ENCODE measurements at places on chromosomes 2 and 18.

GRCh38 chr2:4695281-4695861, 992.0 kb downstream of the DCDC2C start:
- DNase-seq = no peak

GRCh38 chr2:80028584-80028983, 276.0 kb downstream of the LRRTM1 start:
- DNase-seq = no peak

DNA sequence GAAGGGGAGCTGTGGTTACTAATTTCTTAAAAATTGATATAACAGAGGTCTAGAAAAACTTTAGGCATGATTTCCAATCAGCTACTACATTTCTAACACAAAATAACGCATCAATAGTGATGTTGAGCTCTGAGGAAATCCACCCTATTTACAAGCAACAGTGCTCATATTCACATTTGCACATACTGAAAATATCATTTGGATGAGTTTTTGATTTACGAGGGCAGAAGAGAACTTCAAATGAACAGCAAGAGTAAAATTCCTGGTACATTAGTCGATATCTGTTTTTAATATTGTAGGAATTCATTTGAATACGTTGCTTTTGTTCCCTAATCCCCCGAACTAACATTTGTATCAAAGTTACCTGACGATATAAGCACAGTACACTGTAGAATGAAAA, 761.0 kb upstream of the POU3F3 start:
- no peak for DNase-seq

DNA sequence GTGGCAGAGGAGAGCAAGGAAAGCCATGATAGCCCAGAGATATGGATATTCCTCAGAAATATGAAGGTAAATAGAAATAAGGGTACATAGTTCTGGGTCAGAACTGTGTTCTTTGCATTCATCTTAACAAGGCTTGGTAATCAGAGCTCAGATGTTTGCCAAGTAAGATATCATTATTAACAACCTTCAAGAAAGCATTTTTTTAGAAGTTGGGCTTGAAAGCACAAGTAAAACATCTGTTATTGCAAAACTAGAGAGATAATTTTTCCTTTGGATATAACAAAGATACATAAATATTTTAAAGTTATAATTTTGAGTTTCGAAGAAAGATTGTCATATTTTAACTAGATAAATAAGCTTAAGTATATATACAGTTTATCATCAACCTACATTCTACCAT, 171.4 kb downstream of the ZNF804A start:
- DNase-seq = no peak

GRCh38 chr2:26970928-26971627, 641 bp downstream of the MAPRE3 start:
- DNase-seq = no peak

GRCh38 chr2:40240070-40240469, 211.8 kb downstream of the SLC8A1 start:
- no peak for DNase-seq

DNA sequence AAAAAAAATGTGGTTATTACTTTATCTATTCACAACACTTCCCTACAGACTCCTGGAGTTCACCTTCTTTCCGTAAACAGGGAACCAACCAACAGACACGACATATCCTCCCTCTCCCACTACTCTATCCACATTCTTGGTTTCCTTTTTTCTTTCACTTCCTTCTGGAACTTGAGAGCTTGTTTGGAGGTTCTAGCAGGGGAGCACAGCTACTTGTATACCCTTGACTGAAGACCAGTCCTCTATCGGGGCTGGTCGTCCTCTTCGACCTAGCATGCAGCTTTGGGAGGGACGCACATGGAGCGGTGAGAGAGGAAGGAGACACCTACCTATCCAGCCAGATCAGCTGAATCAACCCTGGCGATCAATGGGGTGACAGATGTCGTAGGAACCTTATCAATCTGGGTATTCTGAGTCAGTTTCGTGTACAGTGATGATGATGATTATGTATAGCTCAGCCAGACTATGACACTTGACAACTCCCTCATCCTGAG, 43.5 kb upstream of the MSH2 start:
- DNase-seq = no peak

- DNase-seq = no peak
These were observed 95.5 kb upstream of the XIRP2 start for GRCh38 chr2:166792808-166793207.

DNA sequence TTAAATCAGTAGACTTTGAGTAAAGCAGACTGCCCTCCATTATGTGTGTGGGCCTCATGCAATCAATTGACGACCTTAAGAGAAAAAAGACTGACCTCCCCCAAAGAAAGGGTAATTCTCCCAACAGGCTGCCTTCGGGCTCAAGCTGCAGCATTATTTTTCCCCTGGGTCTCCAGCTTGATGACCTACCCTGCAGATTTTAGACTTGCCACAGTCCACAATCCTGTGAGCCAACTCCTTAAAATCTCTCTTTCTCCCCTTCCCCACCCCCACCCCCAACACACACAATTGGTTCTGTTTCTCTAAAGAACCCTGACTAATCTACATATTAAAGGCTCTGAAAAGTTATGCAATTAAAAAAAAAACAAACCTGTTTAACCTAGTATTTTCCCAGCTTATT, 89.4 kb downstream of the RNF152 start:
- DNase-seq = no peak

GRCh38 chr18:34661464-34662087, 48.5 kb upstream of the DTNA start:
- no peak for DNase-seq

- no peak for DNase-seq
These were observed 194.9 kb upstream of the TNP1 start for GRCh38 chr2:217054791-217055190.

DNA sequence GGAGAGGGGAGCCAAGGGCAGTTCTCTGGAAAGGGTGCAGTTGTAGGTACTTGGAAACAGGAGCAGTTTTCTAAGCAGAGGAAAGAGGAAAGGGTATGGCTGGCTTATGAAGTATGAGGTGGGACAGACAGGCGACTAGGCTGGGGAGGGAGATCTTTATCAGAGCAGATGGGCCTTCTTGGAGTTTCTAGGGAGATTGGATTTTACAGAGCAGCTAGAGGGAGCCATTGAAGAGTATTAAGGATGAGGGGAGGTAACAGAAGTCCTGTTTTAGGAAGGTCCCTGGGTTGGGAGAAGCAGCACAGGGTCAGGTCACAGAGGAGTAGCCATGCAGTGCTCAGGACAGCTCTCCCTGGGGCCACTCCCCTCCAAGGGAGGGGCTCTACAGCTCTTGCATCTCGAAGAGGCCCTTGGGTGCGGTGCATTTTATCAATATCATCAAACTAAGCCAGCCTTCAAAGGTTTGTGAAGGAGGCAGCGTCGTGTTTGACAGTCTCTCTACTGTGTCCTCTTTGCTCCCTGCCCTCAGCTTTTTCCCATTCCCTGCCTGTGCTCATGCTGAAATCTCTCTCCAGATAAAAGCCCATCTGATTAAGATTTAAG, 154.3 kb downstream of the SETBP1 start:
- no peak for DNase-seq

GRCh38 chr2:203225423-203226039, 13.3 kb upstream of the CYP20A1 start:
- no peak for DNase-seq

GRCh38 chr2:218711550-218711929, 905 bp downstream of the TTLL4 start:
- peak; percentile 49 for DNase-seq

DNA sequence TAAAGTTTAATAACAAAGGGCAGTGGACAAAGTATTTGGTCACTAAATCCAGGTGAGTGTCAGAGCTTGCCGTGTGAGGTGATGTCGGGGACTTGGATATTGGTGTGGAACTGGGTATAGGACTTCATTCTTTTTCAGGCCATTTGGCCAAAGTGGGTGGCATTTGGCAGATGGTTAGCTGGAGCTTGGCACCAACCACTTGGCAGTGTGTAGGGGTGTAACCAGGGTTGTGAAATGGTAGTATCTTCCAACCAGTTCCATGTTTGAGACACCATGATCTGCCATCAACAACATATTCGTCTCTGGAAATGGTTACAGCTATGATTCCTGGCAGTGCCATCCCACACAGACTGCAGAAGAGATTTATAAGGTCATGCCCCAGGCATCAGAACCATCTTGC, 113.9 kb downstream of the CCDC85A start:
- no peak for DNase-seq

GRCh38 chr2:15758848-15759247, 167.2 kb downstream of the DDX1 start:
- no peak for DNase-seq

GRCh38 chr2:108449410-108450130, 564 bp downstream of the GCC2 start:
- peak; percentile 25 for DNase-seq

DNA sequence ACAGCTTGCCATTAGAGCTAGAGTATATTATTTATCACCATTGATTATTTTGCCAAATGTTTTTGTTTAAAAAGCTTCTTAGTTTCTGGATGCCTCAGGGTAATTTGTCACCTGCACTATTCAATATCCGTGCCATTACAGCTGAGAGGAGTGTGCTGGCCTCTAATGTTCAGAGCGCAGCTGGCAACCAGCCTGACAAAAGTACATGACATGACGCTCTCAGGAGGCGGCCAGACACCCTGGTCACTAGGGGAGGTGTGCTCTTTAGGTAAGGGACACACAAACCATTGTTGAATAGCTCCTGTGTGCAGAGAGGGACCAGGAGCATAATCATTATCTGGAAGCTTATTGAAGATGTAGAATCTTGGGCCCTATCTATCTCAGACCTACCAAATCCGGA, 20.3 kb downstream of the LIMS1 start:
- no peak for DNase-seq

DNA sequence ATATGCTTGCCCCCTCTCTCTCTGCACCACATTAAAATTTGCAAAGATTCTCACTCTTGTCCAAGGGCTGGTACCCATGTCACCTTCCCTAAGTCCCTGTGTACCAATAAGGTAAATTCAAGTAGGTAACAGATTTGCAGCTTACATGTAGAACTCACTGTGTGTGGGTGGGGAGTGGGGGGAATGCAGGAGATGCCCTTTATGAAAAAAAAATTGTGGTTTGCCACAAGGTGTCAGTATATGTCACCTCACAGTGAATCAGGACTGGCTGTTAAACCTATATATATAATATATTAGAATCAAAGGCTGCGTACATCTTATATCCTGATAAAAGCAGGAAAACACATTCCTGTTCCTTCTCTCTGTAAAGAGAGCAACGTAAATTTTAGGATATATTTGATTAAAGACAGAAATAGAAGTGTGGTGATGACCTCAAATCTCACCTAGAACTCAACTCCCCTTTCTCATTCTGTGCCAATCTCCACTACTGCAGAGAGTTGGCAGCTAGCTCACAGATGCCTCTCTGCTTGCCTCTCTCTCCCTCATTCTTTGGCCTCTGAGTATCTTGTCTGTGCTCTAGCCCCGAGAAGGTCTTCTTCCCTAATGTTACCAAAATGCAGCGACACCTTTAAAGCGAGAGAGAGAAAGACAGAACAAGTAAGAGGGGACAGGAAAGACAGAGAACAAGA, 536 bp downstream of the XDH start:
- peak; percentile 37 for DNase-seq

DNA sequence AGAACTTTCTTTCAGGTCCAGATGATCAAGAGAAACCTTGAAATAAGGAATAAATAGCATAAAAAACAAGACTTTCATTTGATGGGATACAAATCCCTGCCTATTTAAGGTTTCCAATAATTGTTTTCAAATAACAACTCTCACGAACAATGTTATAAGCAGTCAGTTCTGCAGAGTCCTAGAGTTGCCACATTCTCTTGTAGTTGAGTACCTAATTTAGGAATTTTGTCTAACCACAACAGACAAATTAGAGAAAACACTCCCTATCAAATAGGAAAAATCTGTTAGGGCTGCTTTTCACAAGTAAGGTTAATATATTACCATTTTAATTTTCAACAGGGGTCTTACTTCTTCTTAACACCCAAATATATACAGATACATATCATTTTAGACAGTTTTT, 130.1 kb upstream of the CDH20 start:
- DNase-seq = no peak

DNA sequence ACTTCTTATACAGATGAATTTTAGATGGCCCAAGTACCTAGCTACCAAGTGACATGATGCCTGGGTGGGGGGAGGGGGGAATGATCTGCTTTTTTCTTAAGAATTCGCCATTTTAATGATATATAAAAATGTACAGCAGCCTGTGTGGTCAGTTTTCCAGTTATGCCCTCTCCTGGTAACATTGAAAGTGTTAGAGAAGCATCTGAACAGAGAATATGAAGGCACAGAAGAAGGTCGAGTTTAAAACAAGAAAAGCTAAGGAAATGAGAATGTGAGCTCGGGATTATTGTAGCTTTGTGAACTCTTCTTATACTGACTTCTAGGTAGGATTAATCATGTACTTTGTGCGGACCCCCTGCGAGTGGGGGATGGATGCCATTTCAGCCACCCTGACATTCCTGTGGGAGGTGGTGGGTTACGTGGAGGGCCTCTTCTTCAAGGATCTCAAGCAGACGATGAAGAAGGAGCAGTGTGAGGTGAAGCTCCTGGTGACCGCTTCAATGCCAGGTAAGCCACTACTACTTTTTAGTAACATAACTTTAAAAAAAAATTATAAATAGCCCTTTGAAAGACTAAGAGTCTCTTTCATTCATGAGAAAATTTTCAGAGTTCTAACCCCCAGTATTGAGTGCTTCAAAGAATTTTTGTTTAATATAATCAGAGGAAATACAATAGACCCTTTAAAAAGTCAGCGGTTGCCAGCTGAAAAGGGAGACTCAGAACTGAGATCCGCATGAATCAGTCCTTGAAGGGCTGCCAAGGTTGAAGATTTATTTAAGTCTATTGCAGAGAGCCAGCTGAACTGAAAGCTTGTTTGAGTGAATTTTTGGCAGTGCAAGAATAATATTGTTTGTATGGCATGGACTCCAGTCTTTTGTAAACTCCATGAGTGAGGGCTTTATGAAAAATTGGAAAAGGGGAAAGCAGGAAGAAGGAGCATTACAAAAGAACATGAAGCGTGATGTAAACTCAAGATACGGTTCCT, 68.6 kb upstream of the RPE start:
- no peak for DNase-seq

DNA sequence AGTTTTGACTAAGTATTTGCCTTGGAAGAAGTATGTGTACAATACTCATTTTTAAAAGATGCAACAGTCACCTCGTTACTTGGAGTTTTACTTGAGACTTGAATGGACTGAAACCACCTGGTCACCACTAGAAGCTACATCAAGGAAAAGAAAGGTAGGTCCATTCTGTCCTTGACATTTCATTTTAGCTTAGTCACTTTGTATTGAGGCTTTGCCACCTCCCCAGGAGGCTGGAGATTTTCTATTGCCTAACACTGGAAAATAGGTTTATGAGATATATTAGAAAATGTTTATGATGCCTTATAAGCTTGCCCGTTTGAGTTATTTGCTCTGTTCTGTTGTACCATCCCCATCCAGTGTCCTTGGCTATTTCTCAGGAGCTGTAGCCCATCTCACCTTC, 107.9 kb upstream of the ETAA1 start:
- no peak for DNase-seq

GRCh38 chr2:19373352-19373751, 14.9 kb upstream of the OSR1 start:
- no peak for DNase-seq

GRCh38 chr2:119809339-119810048, 49.8 kb downstream of the PTPN4 start:
- no peak for DNase-seq

Data from SW 1271 (cell line).